ENCODE measurements at places on chromosomes 1 and 21.

GRCh38 chr21:29938776-29939103 lies 1.1 kb downstream of the GRIK1 start:
- no peak for DNase-seq

GRCh38 chr1:171138980-171139379 lies 46.1 kb upstream of the FMO2 start:
- no peak for DNase-seq

DNA sequence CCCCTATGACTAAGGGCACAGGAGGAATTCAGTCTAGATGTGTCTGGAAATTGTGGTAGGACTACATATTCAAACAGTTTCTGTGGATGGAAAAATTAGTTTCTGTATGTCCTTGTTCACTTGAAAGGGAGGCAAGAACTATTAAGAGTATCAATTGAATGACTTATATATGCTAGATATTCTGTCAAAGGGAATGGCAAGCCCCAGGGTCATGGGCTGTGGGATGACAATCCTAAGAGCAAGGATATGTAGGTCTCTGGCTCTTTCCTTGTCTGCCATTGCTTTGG lies 383.5 kb upstream of the B3GALT2 start:
- no peak for DNase-seq

GRCh38 chr1:40187399-40187798 lies 26.2 kb downstream of the RLF start:
- no peak for DNase-seq

GRCh38 chr1:226988334-226988666 lies 48.2 kb downstream of the COQ8A start:
- DNase-seq, result no peak

DNA sequence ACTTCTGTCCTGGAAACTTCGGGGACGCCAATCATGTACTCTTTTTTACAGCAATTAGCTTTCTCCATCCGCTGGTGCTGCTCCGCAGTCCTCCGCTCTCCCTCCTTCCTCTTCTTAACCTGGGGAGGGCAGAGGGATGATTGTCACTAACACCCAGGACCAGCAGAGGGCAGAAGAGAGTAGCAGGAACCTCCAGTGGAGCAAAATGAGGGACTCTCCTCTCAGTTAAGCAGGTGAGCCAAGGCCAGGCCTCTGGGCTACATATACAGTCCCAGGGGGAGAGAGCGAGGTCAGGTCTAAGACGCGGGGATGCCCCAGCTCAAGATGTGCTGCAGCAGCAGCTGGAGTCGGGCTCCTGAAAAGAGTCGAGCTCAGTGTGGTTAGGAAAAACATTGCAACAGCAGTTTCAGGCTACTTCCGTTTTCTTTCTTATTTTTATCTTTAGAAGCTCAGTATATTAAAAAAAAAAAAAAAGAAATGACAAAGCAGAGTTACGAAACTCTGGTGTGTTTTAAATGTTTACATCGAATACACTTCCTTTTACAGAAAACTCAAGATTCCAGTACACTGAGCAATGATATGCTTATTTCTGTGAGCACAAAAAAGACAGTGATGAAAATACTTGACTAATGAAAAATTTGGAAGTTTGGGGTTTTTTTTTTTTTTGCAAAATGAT lies 25.7 kb upstream of the NLRP3 start:
- peak; percentile 64 for DNase-seq

DNA sequence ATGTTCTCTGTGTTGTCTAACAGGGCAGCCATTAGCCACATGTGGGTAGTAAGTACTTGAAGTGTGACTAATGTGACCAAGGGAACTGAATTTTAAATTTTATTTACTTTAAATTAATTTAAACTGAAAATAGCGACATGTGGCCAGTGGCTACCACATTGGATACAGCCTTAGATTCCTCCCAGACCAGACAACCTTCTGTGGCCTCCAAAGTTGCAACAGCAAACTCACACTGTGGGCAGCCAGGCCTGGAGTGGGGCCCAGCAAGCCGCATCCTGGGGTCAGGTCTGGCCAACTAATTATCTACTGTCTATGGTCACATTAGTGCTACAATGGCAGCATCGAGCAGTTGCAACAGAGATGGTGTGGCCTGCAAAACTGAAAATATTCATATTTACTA lies 11.7 kb downstream of the EIF2D start:
- no peak for DNase-seq

GRCh38 chr1:55124470-55124869 lies 85.1 kb downstream of the PCSK9 start:
- no peak for DNase-seq
